ENCODE measurements at places on chromosomes 2 and 18.

GRCh38 chr2:42927334-42928160, 135.2 kb upstream of the HAAO start:
- DNase-seq = no peak

DNA sequence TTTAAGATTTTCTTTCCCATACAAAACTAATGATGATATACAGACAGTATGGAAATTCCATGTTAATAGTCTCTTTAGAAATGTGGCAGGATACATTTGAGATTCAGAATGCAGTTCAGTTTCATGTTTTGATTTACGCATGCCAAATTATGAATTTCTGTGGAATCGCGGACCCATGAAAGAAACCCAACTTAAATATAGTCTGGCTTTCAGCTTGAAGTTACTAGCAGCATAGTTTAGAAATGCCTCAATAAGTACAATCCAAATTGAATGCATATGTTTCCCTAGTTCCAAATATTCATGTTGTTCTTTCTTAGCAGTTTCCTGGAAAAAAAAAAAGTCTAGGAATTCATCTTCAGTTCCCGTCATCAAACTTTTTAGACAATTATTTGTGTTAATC, 164.1 kb upstream of the RASGRP3 start:
- no peak for DNase-seq

DNA sequence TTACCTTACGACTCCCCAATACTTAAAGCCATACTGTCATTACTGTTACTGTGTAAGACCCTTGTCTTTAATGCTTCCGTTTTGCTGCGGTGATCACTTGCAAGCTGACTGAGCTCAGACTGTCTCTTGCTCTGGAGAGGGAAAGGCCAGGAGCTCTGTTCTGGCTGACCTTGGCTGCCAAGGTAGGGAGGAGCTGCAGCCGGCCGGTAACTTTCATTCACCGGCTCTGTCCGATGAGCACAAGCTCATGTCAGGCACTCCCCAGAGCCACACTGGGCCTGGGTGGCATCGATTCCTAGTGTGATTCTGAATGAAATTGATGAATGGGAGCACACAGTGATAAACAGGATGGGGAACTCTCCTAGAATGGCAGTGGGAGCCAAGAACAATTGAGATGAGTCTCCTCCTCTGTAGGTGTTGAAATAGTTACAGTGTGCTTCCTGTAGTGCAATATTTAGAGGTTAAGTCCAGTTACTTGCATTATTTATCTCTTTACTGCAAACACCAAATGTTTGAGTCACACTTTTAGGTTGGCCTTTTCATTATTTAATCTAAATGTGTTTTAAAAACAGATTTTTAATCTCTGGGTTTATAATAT, 100.9 kb downstream of the ATP9B start:
- no peak for DNase-seq

- DNase-seq = no peak
Observed at GRCh38 chr2:4324531-4324930, 621.2 kb downstream of the DCDC2C start.

- DNase-seq = no peak
Observed at GRCh38 chr2:200795028-200795440, 16.7 kb upstream of the BZW1 start.

Measured in stimulated activated CD4-positive, alpha-beta T cell treated with anti-CD3 and anti-CD28 coated beads, Interleukin-1b, Interleukin-23, amount 100 ng/mL, for 1 hour (primary cell).